ENCODE measurements at places on chromosomes 3 and 15.

- DNase-seq = no peak
Observed at GRCh38 chr15:40510201-40510600, 39.4 kb downstream of the CHST14 start.

- no peak for DNase-seq
Observed at GRCh38 chr15:70558406-70559264, 204.7 kb downstream of the UACA start.

DNA sequence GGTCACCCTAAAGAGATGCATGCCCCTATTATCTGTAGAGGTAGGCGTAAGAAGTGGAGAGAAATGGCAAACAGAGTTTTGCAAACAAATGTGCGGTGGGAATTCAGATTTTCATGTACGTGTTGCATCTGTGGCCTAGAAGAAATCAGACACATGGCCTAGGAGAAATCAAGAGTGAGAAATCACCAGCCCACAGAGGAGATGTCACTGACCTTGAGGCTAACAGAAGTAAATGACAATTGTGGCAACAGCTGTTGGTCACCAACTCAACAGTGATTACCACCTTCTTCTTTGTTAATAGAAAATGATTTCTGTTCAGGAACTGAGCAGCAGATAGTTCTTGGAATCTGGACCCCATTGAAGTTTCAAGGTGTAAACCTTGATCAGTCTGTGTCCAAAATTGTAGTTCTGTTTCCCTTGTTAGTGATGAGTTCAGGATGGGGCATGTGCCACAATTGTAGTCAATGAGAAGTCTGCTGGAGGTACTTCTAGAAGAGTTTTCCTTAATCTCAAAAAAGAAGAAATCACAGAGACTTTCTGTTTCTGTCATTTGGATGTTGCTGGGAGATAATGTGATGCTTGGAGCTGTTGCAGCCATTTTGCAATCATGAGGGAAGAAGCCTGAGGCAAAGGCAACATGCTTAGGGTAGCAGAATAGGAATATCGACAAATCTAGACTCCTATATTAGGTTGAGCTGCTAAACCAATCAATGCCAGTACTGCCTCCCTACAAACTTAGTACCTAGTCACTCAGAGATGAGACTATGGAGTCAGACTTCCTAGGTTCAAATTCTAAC lies 34.3 kb upstream of the RFTN1 start:
- DNase-seq = no peak

GRCh38 chr3:43036621-43037423 lies 57.7 kb downstream of the GASK1A start:
- DNase-seq = no peak

- no peak for DNase-seq
Observed at GRCh38 chr3:77605308-77605707, 565.4 kb downstream of the ROBO2 start.

DNA sequence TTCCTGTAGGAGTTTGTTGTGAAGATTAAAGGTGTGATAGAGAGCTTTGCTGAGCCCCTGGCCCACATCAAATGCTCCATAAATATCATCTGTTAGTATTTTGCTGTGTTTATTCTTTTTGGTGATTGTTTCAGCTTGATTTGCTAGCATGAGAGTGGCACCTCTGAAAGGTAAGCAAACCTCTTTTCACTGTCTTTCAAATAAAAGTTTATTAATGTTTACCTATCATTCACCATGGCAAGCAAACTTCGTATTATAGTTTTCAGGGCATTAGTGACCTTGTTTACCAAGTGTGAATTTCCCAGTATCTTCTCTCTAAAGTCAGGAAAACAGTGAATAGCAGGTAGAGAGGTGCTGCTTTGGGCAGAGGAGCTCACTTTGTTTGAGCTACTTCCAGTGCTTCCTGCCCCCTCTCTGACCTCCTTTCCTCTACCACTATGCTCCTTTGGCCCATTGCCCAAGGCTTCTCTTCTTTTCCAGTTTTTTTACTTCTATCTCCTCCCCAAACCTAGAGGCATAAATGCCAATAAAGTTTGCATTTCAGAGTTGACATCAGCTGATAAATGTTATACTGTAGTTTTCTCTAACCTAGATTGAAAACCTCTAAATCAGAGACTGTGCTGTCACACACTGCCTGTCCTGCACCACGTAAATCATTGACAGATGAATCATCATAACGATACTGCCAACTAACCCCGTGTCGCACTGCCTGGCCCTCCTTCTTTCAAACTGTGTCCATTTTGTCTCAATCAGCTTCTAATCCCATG lies 569.0 kb downstream of the TUSC7 start:
- DNase-seq = peak; percentile 0

DNA sequence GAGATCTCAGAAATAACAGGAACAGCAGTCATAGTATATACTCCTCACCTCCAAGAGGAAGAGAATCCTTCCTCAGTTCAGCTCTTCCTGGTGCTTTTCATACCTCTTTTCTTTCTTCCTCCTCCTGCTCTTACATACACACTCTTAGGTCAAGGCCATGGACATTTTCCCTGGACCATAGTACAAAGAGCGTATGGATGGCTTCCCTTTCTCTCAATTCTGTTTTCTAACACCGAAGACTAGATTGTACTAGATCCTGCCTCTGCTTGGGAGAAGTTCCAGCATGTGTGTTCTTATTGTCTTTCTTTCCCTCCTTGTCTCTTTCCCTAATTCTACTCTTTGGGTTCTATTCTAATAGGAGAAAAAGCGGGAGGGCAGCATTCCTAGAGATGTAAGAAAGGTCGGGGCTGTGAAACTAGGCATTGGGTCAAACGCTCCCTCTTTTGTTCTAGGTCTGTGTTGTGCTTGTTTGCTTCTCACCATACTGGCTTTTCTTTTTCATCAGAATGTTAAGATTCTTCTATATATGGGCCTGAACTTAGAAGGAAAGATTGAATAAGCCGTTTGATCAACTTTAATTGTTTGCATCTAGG lies 77.4 kb downstream of the VPS8 start:
- no peak for DNase-seq

DNA sequence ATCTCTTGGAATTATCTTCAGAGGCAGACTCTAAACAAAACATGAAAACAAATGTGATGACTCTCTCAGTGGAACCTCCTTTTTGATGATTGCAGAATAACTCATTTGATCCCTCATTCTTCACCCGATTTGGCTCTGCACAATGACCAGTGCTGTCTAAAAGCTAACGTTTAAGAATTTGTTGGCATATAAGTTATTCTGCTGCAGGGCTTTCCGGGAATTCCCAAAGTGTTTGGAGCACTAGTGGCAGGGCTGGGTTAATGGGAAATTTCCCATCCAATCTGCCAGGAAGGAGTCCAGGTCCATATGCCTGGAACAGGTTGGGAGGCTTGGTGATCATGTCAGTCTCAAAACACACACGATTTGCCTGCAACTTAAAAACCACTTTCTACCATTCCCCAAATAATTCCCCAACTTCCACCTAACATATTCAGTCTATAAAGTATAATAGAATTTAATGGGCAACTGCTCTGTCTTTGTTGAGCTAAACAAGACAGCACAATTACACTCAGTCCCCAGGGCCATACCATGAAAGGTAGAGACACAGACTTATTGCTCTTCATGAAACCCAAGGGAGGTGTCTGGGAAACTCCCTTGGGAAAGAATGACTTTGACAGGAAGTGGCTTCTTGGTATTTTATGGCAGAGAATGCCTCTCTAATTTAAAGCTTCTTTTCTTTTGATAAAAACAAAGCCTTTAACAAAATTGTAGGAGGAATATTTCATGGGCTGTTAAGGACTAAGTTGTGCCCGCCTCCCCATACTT lies 38.0 kb downstream of the ARRDC4 start:
- DNase-seq = no peak

DNA sequence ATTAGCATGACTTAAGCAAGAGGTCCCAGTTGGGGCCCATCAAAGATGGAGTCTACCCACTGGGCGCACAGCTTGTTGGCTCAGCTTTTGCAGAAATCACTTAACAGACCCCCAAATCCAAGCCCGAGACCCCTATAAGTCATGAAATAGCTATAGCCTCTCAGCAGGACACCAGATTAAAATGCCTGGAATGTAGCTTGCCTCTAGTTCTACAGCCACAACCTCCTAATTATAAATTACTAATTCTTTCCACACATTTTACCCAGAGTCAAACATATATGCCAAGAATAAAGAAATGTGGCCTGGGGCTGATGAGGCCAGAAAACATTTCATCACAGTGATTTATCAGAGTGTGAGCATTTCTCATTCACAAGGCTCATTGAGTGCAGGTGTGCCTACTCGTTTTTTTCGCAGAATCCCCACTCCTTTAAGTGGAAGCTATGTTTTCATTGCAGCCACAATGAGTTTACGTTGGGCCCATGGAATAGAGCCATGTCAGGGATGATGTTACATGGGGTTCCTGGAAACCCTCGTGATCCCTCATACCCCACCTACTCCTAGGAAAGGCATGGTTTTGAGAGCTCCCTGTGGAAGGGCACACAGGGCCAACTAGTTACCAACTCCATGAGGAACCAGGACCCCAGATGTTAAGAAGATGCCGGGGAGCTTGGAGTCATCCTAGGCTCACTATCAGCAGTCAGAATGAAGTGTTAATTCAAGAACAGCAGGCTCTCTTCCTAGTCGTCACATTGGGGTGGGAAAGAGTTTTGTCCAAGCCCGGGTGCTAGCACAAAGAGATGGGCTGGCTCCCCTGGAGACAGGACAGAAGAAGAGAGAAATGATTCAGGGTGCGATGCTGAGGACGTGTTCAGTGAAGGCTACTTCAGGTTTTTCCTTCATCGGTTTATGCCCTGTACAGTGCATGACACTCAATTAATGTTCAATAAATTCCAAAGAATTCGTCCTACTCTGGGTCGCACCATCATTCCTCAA lies 90.2 kb upstream of the ABHD17C start:
- no peak for DNase-seq

DNA sequence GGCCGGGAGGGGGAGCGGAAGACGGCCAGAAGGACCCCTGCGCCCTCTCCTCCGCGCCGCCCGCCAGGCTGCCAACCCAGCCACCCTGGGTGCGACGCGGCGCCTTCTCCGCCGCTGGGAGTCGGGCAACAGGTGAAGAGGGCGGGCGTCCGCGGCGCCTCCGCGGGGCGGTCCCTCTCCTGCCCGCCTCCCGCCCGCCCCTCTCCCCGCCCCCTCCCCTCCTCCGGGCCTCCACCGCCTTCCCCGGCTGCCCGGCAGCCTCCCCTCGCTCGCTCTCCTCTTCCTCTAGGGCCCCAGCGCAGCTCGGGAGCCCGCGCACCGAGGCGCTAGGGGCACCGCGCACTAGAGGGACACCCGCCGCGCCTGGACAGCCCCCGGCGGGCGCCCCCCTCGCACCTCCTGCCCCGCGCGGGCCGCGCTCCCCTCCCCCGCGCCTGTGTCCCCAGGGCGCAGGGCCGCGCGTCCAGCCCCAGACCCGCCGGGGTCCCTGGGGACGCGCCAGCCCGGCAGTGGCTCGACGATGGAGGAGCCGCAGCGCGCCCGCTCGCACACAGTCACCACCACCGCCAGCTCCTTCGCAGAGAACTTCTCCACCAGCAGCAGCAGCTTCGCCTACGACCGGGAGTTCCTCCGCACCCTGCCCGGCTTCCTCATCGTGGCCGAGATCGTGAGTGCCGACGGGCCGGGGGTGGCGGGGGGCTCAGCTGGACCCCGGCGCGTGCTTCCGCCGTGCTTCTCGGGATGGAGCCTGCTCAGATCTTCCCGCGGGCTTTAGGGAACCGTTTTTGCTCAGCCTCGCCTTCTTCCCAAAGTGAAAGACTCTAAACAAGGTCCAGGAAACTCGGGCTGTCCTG lies at the start of gene CMTM8:
CMTM8 (plus strand) TSS at position 228 of the 854 bp plus-strand sequence; CDS start at position 521, 293 bp downstream.
- DNase-seq = peak; percentile 59

GRCh38 chr3:182323126-182323700 lies 470.1 kb upstream of the ATP11B start:
- no peak for DNase-seq

DNA sequence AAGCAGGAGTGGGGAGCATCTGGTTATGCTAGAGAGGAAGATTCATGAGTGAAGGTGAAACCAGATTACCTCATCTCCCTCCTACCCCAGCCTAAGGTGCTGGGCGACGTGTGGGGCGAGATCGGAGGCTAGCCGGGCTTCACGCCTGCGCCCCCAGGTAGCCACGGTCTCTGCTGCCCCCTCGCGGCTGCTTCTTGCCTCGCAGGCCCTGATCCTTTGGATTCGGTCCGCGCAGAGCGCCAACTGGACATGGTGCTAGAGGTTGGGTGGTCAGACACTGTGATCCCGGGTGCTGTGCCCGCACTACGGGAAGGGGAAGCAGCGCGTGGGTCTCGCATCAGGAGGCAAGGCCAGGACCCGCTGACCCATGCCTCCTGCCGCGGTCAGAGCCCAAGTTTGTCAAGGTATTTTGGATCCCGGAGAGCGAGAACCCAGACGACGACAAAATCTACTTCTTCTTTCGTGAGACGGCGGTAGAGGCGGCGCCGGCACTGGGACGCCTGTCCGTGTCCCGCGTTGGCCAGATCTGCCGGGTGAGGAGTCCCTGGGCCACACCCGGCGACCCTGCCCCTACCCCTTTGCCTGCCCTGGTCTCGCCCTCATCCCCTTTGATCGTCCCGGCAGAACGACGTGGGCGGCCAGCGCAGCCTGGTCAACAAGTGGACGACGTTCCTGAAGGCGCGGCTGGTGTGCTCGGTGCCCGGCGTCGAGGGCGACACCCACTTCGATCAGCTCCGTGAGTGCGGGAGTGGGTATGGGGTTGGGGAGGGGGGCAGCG lies 4.2 kb downstream of the SEMA3B start:
- no peak for DNase-seq

DNA sequence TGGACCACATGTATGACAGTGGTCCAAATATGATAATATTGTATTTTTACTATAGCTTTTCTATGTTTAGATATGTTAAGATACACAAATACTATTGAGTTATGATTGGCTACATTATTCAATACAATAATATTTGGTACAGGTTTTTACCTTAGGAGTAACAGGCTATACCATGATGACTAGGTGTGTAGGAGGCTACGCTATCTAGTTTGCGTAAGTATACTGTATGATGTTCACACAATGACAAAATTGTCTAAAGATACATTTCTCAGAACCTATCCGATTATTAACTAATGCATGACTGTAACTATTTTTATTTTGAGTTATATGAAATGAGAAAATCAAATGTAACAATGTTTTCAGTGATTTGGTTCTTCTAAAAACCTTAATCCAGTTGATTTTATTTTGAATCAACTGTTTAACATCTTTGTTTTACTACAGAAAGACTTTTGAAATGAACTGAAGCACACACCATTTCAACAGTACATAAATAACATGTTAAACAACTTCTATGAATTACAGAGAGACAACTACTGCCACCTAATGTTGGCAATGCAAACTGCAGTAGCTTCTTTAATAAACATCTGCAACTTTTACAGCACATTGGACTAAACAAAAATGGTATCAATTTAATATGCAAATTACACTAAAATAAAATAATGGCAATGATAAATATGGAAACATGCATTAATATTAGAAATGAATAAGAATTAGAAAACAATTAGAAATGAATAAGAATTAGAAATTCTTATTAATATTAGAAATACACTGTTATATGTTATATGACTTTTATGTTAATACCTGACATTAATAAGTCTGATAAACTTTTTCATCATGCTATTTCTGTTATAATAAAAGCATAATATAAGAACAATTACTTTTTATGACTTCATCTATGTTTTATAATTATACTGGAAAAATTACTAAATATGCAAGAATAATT lies 255.7 kb downstream of the MBNL1 start:
- DNase-seq = no peak

Measured in SW 1271 (cell line).